ENCODE measurements at places on chromosomes 2 and 18. TPM values are rescaled to one million over a fixed set of nuclear protein-coding genes. Genes with fewer than 3 reads are reported as not detected.
A peak's percentile ranks its signal among the peaks of the same experiment; 100 is the strongest.

- no peak for ATAC-seq
These were observed 122.5 kb downstream of the TPGS2 start for GRCh38 chr18:36706134-36706881.

DNA sequence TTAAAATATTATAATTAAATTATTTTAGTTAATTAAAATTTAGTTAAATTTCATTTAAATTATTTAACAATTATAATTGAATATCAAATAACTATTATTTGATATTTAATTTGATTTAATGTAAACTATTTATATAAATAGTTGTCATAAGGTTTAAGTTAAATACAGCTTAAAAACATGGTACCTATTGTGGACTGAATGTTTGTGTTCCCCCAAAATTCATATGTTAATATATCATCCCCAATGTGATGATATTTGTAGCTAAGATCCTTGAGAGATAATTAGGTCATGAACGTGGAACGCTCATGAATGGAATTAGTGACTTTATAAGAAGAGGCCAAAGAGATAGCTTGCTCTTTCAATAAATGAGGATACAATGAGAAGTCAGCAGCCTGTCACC is 505.7 kb upstream of the LRATD1 start:
- no peak for ATAC-seq

DNA sequence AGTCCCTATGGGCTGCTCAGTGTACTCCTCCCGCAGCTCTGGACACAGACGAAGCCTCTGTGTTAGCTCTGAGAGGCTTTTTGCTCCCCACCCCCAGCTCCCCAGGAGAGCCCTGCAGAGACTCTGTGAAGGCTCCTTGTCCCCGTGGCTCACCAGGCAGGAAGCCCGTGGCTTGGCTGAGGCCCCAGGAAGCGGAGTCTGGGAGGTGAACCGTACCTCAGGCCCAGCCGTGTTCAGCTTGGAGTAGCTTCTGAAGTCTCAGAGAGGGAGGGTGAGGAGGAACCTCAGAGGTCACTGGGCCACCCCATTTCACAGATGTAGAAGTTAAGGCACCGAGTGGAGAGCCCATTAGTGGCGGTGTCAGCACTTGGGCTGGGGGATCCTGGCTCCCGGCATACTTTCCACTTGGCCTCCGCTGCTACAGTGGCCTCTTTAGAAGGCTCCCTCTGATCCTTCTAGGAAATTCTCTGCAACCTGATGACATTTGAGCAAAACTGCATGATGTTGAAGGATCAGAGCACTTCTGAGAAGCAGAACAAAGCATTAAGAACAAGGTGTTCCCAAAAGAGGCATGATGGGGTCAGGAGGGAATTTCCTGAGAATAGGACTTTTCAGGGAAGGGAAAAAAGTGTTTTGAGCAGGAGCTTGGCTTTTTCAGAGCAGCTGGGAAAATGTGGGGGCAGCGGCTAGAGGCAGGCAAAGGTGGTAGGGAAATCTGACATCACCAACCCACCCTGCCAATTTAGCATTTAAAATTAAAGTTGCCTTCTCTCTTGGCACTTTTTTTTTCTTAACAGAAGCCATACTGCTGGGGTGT is 79.1 kb downstream of the MCFD2 start:
- no peak for ATAC-seq

- ATAC-seq = no peak
These were observed 19.5 kb downstream of the G6PC2 start for GRCh38 chr2:168920504-168921157.

- ATAC-seq = no peak
These were observed 188.9 kb downstream of the NDUFA10 start for GRCh38 chr2:239836021-239836765.

DNA sequence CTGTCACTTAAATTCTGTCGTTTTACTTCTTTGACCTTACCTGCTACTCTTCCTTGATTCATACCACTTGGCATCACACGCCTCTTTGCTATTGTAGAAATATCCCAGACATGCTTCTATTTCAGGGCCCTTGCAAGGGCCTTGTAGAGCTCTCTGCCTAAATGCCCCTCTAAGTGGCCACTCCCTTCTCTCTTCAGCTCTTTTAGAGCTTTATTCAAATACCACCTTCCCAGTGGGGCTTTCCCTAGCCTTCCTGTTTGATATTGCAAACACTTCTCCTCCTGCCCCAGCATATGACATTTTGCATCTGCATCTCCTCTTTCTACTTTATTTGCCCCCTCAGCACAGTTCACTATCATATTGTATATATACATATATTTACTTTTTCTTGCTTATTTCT is 54.0 kb downstream of the PELI1 start:
- ATAC-seq = no peak

DNA sequence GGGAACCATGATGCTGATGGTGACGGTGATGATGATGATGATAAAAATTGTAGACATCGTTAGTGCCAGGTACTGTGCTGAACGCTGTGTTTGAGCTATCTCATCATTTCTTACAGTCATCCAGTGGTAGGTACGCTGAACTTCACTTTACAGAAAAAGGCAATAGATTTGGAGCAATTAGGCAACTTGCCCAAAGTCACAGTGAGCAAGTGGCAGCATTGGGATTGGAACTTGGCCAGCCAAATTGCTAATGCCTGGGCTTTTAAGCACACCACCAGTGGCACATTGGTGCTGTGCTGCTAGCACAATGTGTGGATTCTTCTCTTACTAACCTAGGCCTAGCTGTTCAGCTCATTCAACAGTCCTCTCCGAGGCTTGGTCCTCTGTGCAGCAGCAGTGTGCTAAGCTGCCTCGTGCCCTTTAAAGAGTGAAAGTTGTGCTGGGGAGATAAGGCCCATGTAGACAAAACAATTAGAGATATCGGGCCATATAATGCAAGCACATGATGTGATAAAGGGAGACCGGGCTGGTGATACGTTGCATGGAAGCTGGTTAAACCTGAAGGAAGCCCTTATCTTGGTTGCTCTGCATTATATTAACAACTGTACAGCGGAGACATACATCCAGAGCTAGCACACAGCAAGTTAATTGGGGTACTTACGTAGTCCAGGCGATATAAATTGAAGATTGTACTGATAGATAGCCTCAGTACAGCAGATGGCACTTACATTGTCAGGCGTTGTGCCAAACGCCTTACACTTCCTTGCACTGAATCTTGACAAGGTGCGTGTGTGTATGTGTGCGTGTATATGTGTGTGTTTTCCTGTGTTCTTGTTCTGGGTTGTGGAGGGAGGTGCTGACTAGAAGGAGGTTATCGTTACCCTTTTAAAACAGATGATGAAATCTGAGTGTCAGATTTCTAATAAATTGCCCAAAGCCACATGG is 28.4 kb downstream of the HK2 start:
- no peak for ATAC-seq

GRCh38 chr2:7972670-7973069 is 709.2 kb upstream of the ID2 start:
- no peak for ATAC-seq

- no peak for ATAC-seq
These were observed 44.7 kb upstream of the VPS54 start for GRCh38 chr2:64063924-64064331.

GRCh38 chr2:200415455-200415854 is 94.4 kb downstream of the KCTD18 start:
- ATAC-seq = no peak

GRCh38 chr2:230405824-230406223 is 10.2 kb upstream of the SP100 start:
- ATAC-seq = no peak

GRCh38 chr2:19790291-19790690 is 111.5 kb downstream of the TTC32 start:
- ATAC-seq = no peak

DNA sequence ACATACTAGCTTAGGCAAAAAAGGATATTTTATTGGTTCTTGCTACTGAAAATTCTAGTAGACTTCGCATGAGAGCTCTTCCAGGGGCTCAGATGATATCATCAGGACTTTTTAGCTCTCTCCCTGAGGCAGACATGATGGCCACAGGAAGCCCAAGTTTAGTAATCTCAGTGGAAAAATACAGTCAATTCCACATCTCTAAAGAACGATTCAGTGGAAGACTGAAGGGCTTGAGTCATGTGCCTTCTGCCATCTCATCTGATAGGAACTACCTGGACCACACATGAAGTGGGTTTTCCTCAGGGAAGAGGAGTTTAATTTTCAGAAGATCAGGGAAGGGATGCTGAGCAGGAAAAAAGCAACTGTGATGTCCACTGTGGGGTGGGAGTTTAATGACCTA is 117.3 kb downstream of the TTC27 start:
- ATAC-seq = peak; percentile 76

DNA sequence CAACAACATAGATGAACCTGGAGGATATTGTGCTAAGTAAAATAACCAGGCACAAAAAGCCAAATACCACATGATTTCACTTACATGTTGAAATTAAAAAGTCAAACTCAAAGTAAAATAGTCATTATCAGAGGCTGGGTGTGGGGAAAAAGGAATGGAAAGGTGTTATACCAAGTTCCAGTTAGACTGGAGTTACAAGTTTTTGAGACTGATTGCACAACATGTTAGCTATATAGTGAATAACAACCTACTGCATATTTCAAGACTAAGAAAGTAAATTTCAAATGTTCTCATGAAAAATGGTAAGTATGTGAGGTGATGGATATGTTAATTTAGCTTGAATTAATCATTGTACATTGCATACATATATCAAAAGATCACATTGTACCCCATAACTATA is 116.8 kb upstream of the HNMT start:
- no peak for ATAC-seq

GRCh38 chr2:101173707-101174295 is 22.6 kb upstream of the TBC1D8 start:
- ATAC-seq = peak; percentile 100

DNA sequence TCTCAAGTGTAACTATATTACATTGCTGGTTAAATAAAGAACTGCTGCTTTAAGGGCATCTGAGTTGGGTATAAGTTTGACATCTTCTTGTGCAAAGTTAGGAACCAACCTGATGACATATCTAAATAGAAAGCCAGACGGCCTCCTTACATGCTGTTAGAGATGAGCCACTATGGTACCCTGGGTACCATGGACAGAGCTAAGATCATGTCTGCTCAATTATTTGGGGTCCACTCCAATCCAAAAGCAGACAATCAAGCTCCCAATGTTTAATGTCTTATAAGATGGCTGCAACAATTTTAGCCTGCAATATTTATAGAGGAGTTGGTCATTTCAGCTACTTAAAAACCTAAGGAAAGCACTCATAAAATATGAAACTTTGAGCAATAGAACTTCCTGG is 86.2 kb downstream of the UPP2 start:
- ATAC-seq = no peak

- ATAC-seq = peak; percentile 1
These were observed 63.9 kb downstream of the LRRFIP1 start for GRCh38 chr2:237691029-237691907.

DNA sequence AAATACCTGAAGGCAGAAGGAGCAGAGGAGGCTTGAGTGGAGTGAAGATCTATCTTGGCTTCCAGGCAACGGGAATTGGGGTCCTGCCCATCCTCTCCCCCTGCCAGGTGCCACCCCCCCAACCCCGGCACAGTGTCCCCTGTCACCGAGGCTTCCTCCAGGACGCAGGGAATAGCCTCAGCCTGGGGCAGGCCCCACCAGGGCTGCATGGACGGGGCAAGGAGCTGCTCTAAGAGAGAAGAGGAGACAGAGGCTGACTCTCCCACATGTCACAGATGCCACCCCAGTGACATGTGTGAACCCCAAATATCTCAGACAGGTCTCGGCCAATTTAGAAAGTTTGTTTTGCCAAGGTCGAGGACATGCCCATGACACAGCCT is 42.1 kb downstream of the PXDN start:
- ATAC-seq = no peak

- ATAC-seq = no peak
These were observed 24.0 kb upstream of the B3GNT7 start for GRCh38 chr2:231371430-231372054.

GRCh38 chr2:55111570-55112228 is 61.4 kb upstream of the RTN4 start:
- ATAC-seq = no peak

DNA sequence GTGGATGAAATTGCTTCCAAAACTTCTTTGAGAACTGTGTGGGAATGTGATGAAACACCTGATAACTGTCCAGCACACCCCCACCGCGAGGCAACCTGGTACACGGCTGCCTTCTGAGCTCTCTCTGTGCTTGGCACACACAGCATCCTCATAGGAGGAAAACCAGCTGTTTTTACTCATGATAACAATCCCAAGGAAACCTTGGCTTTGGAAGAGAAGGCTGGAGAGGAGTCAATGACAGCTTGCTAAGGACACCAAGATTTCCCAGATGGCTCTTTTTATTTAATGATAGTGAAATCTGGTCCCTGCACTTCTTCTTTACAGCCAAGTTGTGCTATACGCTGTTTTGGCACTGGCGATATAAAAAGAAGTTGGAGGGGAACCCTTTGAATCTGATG is 232.5 kb upstream of the FN1 start:
- ATAC-seq = no peak

GRCh38 chr2:567865-568638 is 109.2 kb downstream of the TMEM18 start:
- no peak for ATAC-seq

DNA sequence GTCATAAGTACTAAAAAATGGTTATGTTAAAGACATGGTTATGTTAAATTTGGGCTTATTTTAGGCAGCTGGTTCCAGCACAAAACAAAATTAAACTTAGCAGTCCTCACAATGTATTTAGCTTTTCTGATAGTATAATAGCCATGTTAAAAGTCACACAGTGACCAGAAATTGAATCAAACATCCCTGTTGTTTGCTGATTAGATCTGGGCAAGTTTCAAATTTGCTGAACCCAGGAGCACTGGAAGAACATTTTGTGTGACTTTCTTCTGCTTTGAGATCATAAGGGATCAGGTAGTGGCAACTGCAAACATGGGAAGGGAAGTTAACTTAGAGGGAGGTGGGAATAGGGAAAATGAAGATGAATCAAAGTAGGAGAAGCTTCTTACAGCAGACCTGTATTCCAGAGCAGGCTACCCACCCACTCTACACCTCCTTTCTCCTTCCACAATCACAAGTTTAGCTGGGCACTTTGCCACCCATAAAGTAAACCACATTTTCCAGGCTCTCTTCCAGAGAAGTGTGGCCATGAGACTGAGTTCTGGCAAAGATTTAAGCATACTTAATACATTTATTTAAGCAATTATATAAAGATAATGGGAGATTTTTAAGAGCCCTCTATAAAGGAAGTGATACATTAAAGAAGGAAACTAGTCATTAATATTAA is 616.1 kb upstream of the LRATD1 start:
- no peak for ATAC-seq

The TFCP2L1 gene
- not detected for total RNA-seq

The SMAD7 gene
- 40.7 TPM for total RNA-seq

The CPSF3 gene
- total RNA-seq = 53.8 TPM

The MRPL44 gene
- 40.3 TPM for total RNA-seq

The SGPP2 gene
- total RNA-seq = 3.0 TPM

The ABCG8 gene
- not detected for total RNA-seq

The AMMECR1L gene
- total RNA-seq = 17.6 TPM

The LHCGR gene
- total RNA-seq = not detected

The C1QL2 gene
- not detected for total RNA-seq

The TTR gene
- not detected for total RNA-seq

The CENPA gene
- total RNA-seq = 36.1 TPM

The LYPD6B gene
- not detected for total RNA-seq

The ABHD1 gene
- total RNA-seq = 0.40 TPM

The ACKR3 gene
- total RNA-seq = 0.86 TPM

All from activated T-helper 17 cell treated with anti-CD3 and anti-CD28 coated beads, Interleukin-2, amount 50 U/mL, for 72 hours (primary cell).